ENCODE measurements at places on chromosomes 4 and X.
A peak's percentile ranks its signal among the peaks of the same experiment; 100 is the strongest.

DNA sequence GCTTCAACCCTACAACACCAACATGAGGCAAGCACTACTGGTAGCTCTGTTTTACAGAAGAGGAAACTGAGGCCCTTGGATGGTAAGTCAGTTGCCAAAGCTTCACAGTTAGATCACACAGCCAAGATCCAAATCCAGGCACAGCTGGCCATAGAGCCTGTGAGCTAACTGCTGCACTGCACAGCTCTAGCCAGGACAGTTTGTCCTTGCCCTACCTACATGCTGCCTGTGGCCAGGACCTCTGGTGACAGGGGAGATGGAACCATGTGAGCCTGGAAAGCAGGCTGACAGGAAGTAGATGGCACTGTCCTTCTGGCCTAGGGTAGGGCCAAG is 257.8 kb downstream of the FBXW7 start:
- DNase-seq, result no peak

DNA sequence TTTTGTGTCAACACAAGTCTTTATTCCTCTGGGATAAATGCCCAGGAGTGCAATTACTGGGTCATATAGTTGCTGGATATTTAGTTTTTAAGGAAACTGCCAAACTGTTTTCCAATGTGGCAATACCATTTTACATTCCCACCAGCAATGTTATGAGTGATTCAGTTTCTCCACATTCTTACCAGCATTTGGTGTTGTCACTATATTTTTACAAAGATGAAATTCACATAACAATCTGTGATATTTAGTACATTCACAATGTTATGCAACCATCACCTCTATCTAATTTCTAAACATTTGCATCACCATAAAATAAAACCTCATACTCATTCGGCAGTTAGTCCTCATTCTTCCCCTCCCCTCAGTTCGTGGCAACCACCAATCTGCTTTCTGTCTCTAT is 75.0 kb downstream of the MAMLD1 start:
- DNase-seq, result no peak

DNA sequence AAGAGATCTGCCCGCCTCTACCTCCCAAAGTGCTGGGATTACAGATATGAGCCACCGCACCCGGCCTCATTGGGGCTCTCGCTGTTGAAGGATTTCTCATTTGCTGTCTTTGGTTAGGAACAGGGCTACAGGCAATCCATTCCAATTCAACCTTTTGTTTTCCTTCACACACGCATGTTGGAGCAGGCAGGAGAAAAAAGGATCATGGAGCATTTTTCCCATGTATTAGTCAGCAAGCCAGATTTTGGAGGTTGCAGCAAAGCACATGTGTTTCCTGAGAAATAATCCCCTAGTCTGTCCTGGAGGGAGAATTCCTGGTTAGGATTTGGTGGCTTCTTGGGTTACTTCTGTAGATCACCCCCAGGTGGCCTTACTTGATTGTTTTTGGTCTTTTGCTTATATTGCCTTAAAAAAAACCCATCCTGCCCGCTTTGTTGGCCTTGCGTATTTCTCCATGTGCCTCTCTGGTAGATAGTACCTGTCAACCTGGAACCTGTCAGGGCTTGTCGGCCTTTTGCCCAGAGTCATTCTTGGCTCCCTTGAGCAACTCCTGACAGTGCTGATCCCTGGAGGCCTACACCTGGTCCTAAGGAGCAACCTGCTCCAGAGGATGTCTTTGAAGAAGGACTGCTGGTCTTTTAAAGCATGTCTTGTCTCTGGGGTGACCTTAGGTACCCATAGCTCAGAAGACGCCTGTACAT is 82.4 kb upstream of the CLCN4 start:
- DNase-seq, result no peak

DNA sequence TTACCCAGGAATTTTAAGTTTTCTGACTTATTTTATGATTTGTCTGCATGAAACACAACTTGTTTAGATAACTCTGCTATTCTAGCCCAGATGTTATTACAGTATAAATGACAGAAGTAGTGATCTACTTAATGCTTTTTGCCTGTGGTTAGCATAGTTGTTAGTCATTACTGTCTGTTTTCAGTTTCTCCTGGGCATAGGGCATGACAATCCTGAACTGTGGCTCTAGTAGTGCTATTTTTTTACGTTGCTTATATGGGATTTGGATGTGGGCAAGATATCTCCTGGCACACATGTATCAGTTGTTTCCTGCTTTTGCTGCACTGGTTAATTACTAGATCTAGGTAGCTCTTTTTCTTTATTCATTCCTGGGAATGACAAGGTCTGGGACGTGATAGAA is 1005.8 kb downstream of the PCDH18 start:
- no peak for DNase-seq

DNA sequence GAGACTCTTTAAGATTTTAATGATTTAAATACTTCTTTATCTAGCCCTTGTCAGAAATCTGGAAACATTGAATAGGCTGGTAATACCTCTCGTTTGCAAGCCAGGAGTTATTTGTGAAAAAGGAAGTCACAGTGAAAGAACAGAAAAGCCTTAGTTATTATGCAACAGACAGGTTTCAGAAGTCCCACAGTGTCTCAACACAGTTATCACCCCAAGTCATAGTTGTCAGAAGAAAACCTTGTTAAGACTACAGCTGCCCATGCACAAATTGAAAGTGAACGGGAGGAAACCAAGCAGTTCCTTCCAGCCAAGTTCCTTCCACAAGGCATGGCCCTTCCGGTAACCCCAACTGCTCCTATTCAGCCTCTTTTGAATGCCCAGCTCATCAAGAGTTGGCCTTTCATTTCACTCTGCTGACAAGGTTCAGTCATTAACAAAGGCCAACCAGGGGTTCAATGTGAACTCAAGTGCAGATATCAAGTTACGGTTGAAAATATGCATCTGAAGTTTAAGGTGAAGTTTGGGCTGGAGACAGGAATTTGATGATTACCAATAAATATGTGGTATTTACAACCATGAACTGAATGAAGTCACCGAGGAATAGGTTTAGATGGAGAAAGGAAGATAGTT is 15.6 kb downstream of the ALPK1 start:
- DNase-seq, result no peak

DNA sequence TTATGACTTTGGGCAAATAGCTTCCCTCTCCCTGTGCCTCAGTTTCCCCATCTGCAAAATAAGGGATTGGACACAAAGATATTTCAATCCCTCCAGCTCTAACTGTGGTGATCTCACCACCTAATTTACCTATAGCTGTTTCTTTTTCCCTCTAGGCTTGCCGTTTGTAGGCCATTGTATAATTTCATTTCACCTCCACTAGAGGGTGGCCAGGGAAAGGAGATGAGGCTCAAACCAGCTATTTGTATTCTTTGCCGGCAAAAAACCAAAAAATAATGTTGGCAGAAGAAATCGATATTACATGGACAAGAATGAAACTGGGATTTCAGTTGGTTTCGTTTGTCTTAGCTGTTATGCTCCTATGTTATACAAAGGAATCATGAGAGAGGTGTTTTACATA is 36.1 kb upstream of the DOCK11 start:
- peak; percentile 12 for DNase-seq

DNA sequence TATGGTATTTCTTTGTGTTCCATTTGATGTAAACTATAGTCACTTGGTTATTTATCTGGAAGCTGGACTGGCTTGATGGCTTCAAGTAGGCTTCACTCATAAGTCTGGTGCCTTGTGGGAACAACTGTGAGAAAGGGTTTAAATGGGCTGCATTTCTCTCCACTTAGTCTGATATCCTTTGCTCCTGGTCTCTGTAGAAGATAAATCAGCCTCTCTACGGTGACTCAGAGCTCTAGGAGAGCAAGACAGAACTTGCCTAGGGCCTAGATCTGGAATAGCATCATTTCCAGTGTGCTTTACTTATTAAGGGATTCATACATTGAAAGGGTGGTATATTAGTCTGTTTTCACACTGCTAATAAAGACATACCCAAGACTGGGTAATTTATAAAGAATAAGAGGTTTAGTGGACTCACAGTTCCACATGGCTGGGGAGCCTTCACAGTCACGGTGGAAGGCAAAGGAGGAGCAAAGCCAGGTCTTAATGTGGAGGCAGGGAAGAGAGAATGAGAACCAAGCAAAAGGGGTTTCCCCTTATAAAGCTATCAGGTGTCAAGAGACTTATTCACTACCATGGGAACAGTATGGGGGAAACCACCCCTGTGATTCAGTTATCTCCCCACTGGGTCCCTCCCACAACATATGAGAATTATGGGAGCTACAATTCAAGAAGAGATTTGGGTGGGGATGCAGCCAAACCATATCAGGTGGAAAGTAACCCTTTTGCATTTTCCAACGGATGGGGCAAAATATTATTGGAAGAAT is 1746.4 kb upstream of the PCDH7 start:
- no peak for DNase-seq

DNA sequence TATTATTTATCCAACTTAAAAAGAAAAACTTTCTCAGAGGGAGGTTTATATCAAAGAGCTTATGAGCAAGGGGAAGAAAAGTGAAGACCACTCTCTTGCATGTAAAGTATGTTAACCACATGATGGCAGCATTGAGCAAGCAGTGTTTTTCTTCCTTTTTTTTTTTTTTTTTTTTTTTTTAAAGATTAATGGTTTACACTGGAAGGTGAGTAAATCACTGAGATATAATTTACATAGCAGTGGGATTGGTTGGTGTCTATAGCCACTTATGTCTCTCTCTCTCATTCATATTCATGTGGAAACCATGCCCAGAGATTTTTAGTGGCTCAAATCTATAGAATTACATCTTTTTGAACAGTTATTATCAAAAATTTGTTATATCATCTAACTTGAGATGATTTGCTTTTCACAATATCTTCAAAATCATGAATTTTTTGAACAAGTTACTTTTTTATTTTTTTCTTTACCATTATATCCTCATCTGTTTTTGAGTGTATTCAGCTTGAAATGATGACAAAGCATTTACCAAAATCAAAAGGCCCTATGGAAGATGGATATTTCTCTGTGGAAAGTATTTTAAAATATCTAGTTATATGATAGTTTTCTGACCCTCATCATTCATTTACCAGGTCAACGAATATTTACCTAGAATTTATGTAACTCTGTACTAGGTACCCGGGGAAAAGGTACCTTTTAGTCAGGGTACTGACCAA is 31.6 kb downstream of the MTHFD2L start:
- DNase-seq, result peak; percentile 41

- no peak for DNase-seq
Measured at GRCh38 chr4:30281986-30282385, 438.2 kb upstream of the PCDH7 start.

- no peak for DNase-seq
Measured at GRCh38 chr4:155582971-155583437, 83.6 kb upstream of the GUCY1A1 start.

- DNase-seq, result no peak
Measured at GRCh38 chrX:13898083-13898482, 81.2 kb upstream of the GPM6B start.

- no peak for DNase-seq
Measured at GRCh38 chr4:52112411-52112810, 61.3 kb downstream of the SPATA18 start.

Measured in Panc1 (cell line).